Esophagus muscularis mucosa (tissue), 4 donors: ENCODE measurements at places on chromosomes 6 and 20. TPM values are rescaled to one million over a fixed set of nuclear protein-coding genes. Genes with fewer than 3 reads are reported as not detected.

The TSPYL4 gene
- total RNA-seq, result 22.8 TPM

The GRIK2 gene
- total RNA-seq, result 0.46 TPM

The MUC22 gene
- total RNA-seq, result not detected

The BACH2 gene
- total RNA-seq, result 4.2 TPM

The SPATS1 gene
- total RNA-seq, result not detected

The GHRH gene
- not detected for total RNA-seq

The SNX3 gene
- total RNA-seq, result 176 TPM

The MEA1 gene
- 71.2 TPM for total RNA-seq

The BMP7 gene
- 4.6 TPM for total RNA-seq

The NR2E1 gene
- not detected for total RNA-seq

The ZSCAN23 gene
- total RNA-seq, result 1.5 TPM

The GSTA3 gene
- not detected for total RNA-seq

The OR2J3 gene
- not detected for total RNA-seq

The BPIFA1 gene
- total RNA-seq, result not detected

The ATP6V1G2 gene
- 5.0 TPM for total RNA-seq

The ENPP4 gene
- 21.7 TPM for total RNA-seq

The MCCD1 gene
- total RNA-seq, result not detected

The RHAG gene
- total RNA-seq, result not detected

The TNF gene
- total RNA-seq, result not detected

The GPSM3 gene
- total RNA-seq, result 9.6 TPM

The GJA10 gene
- not detected for total RNA-seq

The ARMC12 gene
- 1.0 TPM for total RNA-seq

The COL12A1 gene
- 439 TPM for total RNA-seq

The TSBP1 gene
- total RNA-seq, result not detected

The B4GALT5 gene
- total RNA-seq, result 23.3 TPM

The MAS1L gene
- total RNA-seq, result 0.33 TPM

The ZSCAN12 gene
- total RNA-seq, result 5.1 TPM

The PREX1 gene
- total RNA-seq, result 37.1 TPM

The RNF5 gene
- total RNA-seq, result 89.5 TPM

The KCNK16 gene
- not detected for total RNA-seq

The NDUFAF5 gene
- total RNA-seq, result 23.3 TPM

The FYN gene
- total RNA-seq, result 65.8 TPM

The KCNG1 gene
- total RNA-seq, result 0.65 TPM

The TGM3 gene
- not detected for total RNA-seq

The LAMA5 gene
- total RNA-seq, result 70.1 TPM

The OPRM1 gene
- total RNA-seq, result 0.40 TPM

The SEMG1 gene
- not detected for total RNA-seq

The HDGFL1 gene
- not detected for total RNA-seq

The TRDN gene
- total RNA-seq, result not detected

The RNGTT gene
- 13.9 TPM for total RNA-seq

The VIP gene
- 17.1 TPM for total RNA-seq

The TNNC2 gene
- 3.1 TPM for total RNA-seq

The FOXF2 gene
- total RNA-seq, result 103 TPM

The PDE7B gene
- total RNA-seq, result 15.4 TPM

The TREM2 gene
- total RNA-seq, result 1.6 TPM

The PRL gene
- not detected for total RNA-seq

The C6orf118 gene
- not detected for total RNA-seq

The CST3 gene
- total RNA-seq, result 1,398 TPM

The FOXQ1 gene
- total RNA-seq, result 2.5 TPM

The DEFB132 gene
- total RNA-seq, result not detected

The DTNBP1 gene
- total RNA-seq, result 24.5 TPM
